Diencephalon (tissue), 1 donor: ENCODE measurements at places on chromosomes 11 and 22. TPM values are rescaled to one million over a fixed set of nuclear protein-coding genes. Genes with fewer than 3 reads are reported as not detected.

The UCP2 gene
- total RNA-seq, result 8.8 TPM

The P4HA3 gene
- total RNA-seq, result 0.46 TPM

The WNT7B gene
- 6.5 TPM for total RNA-seq

The LMO1 gene
- total RNA-seq, result 12.9 TPM

The MIOX gene
- not detected for total RNA-seq

The USH1C gene
- total RNA-seq, result 0.92 TPM
